ENCODE measurements at places on chromosomes 5 and 9. TPM values are rescaled to one million over a fixed set of nuclear protein-coding genes. Genes with fewer than 3 reads are reported as not detected.

GRCh38 chr5:158320178-158320674, 461.3 kb upstream of the CLINT1 start:
- DNase-seq: no peak

DNA sequence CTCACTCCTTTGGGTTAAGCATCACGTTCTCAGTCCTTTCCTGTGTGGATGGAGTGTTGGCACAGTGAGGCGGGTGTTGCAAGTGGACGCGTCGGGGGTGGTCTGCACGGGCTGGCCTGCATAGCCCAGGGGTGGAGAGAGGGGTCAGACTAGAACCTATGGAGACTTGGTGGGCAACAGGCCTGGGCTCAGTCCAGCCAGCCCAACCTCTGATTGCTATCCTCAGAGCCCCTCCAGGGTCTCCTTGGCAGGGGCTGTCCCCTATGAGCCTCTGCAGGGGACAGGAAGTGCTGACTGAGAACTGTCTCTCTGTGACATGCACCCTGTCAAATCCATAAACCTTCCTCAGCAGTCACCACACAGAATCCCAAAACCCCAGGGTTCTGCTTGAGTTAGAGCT, 2.3 kb downstream of the DCANP1 start:
- DNase-seq: no peak

- peak; percentile 18 for DNase-seq
Observed at GRCh38 chr5:17219006-17219422, 1.6 kb downstream of the BASP1 start.

GRCh38 chr9:13731637-13732036, 452.1 kb upstream of the MPDZ start:
- DNase-seq: peak; percentile 14

DNA sequence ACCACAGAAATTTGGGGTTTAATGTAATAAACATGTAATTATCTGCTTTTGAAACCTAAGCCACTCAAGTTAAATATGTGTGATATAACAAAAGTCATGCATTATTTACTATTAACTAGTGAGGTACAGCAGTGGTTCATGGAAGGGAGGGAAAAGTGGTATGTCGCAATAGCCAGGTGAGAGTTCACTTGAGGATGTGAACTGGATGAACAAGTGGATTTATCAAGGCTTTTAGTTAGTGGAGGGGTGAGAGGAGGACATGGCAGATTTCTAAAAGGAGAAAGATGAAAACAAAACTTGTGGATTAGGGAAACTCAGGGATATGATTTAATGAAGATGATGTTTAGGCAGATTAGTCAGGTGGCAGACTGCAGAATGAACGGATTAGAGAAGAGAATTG, 141.3 kb upstream of the NFIB start:
- no peak for DNase-seq

The PCDHGA5 gene
- 0.02 TPM for total RNA-seq

Data from M059J (cell line).